ENCODE measurements at places on chromosomes 2 and 18.

DNA sequence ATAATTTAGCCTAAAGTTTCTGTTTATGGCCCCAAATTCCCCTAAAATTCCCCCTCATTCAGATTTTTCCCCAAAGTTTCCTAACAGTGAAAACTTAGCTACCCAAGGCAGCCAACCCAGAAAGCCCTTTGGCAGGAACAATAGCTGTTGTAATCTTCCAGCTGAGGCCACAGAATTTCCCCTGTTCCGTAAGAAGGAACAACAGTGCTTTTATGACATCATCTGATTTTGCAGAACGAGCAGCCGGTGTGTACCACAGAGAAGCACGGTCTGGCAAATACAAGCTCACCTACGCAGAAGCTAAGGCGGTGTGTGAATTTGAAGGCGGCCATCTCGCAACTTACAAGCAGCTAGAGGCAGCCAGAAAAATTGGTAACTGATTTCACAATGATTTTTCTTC lies 6.3 kb downstream of the TNFAIP6 start:
- DNase-seq: no peak

DNA sequence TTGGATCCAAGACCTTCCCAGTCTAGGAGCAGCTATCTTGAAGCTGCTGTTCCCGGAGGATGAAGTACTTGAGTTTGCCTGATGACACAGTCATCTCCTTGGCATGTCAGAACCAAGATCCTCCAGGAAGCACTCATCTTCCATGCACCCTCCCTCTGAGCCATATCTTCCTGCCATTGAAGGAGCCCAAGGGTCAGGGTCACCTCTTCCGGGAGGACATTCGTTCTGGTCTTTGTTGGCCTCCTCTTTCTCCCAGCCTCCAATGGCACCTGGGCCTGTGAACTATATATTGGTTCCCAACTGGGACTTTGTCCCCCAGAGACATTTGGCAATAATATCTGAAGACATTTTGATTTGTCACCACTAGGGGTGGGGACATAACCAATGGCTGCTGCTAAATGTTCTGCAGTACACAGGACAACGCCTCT lies 4.2 kb upstream of the MYO7B start:
- no peak for DNase-seq

DNA sequence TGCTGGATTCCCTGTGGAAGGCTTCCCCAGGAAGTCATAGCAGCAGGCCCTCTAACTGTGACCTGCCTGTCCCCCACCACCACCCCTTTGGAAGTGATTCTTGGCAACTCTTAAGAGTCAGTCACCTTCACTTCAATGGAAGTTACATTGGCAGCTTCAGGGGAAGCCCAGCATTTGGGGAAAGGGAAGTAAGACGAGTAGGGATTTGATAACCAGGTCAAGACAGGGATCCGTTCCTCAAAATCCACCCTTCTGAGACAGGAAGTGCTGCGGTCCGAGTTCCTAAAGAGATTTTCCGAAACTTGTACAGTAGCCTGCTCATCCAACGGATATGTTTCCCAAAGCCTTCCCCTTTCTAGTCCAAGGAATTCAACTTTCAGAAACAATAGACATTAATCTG lies 54.2 kb downstream of the MRPL35 start:
- no peak for DNase-seq

- DNase-seq: no peak
Measured at GRCh38 chr2:33034784-33035183, 88.0 kb downstream of the LTBP1 start.

- no peak for DNase-seq
Measured at GRCh38 chr2:30201990-30202389, 29.3 kb upstream of the LBH start.

DNA sequence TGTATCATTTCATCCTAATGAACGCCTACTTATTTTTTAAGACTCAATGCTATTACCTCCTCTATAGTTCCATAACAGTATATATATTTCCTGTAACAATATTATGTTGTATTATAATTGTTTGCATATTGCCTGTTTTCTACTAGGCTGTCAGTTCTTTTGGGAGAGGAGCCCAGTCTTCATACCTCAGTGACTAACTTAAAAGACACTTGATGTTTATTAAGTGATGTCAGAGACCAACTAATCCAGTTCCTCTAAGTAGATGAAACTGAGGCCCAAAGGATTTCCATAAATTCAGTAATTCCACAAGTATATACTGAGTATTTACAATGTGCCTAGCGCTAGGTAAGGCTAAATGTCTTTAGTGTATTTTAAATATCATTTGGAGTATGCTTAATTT lies 48.9 kb upstream of the AAK1 start:
- no peak for DNase-seq

DNA sequence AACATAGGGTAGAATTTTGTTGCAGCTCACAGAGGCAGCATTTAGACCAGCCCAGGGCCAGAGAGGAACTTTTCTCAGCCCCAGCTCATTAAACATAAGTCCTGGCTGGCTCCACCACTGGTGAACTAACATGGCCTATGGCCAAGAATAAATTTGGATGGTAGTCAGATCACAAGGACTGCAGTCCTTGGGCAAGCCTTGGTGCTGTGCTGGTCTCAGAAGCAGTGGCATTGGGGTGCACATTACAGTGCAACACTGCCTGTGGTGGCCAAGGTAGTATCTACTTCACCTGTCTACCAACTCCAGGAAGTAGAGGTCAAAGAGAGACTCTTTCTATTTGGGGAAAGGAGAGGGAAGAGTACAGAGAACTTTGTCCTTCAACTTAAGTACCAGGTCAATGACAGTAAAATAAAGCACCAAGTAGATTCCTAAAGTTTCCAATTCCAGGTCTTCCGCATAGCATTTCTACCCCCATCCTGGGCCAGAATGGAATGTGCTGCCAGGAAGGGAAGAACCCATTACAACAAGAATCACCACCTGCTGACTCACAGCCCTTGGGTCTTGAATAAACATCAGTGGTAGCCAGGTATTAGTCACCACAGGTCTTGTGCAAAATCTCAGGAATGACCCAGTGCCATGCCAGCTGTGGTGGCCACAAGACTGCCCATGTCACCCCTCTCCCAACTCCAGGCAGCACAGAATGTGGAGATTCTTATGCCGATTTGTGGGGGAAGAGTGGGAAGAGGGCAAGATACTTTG lies 155.4 kb upstream of the FSIP2 start:
- DNase-seq: no peak

- DNase-seq: no peak
Measured at GRCh38 chr2:65846989-65847678, 414.7 kb upstream of the SPRED2 start.

GRCh38 chr2:3805201-3805939 lies 102.0 kb downstream of the DCDC2C start:
- DNase-seq: no peak

- DNase-seq: no peak
Measured at GRCh38 chr2:8999102-8999446, 4.4 kb downstream of the MBOAT2 start.

GRCh38 chr18:36083729-36084128 lies 16.4 kb upstream of the RPRD1A start:
- no peak for DNase-seq

GRCh38 chr18:25726298-25726697 lies 364.1 kb downstream of the SS18 start:
- no peak for DNase-seq

DNA sequence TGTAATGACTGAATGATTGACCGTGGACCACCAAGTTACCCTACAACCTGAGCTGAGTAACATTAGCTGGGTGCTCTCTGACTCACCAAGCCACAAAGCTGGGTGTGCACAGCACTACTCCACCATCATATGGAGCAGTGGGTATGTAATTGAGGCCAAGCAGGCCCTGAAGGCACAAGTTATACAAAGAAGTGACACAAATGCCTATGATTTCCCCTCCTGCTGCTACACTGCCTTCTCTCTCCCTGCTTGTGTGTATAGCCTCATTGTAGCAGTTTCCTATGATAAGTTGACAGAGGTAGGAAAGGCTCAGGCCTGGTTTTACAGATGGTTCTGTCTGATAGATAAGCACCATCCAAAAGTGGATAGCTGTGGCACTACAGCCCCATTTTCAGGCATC lies 1327.2 kb upstream of the DDX18 start:
- DNase-seq: no peak

DNA sequence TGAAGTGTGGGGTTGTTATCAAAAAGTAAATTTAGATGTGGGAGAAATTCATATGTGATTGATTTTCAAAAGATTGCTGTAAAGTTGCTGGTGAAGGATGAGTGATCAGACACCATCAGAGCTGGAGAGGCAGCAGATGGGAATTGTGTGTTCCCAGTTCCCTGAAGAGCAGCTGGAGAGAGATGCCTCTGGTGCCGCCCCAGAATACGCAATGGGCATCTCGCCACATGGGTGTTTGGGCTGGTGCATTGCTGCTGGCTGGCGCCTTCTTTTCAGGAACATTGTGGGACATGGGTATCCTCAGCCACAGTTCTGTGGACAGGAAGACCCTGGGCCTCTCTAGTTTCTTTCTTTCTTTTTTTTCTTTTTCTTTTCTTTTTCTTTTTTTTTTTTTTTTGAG lies 11.9 kb downstream of the ATG4B start:
- DNase-seq: no peak

DNA sequence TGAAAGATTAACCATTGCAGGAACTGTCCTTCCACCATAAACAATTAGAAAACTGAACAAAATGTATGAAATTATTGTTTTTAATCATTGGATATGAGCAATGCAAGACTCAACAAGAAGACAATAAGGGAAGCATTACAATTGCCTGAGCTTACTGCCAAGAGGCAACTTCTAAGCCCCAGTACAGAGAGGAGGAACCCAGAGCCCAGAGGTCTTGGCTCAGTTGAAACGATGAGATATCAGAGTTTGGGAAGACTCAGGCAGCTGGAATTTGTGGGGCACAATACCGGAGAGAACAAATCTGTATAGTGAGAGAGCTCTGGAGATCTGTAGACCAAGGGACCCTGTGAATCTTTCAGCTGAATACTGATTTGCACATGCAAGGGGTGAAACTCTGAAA lies 80.6 kb upstream of the ZFP36L2 start:
- no peak for DNase-seq

GRCh38 chr18:62506495-62507143 lies 16.2 kb upstream of the ZCCHC2 start:
- no peak for DNase-seq

- no peak for DNase-seq
Measured at GRCh38 chr2:233982421-233983121, 65.4 kb downstream of the TRPM8 start.

Measured in CD4-positive, alpha-beta T cell treated with Interleukin-6 at 100 ng/mL for 8 hours (primary cell).